ENCODE measurements at places on chromosomes 3 and 15. TPM values are rescaled to one million over a fixed set of nuclear protein-coding genes. Genes with fewer than 3 reads are reported as not detected.

- DNase-seq: no peak
Measured at GRCh38 chr3:37245003-37245402, 70.6 kb upstream of the LRRFIP2 start.

- peak; percentile 45 for DNase-seq
Measured at GRCh38 chr3:9903238-9903624, 583 bp downstream of the IL17RE start.

- peak; percentile 72 for DNase-seq
Measured at GRCh38 chr3:33277193-33277882, at the start of gene FBXL2. Gene FBXL2, plus strand, starts transcription at chr3:33277442. Its CDS starts 71 bp downstream, at chr3:33277513.

GRCh38 chr3:45151100-45151499 is 4.9 kb upstream of the CDCP1 start:
- DNase-seq: no peak

GRCh38 chr3:111750278-111750884 is 108.7 kb upstream of the PHLDB2 start:
- DNase-seq: no peak

GRCh38 chr15:41513506-41514227 is at the start of gene LTK:
Gene LTK, minus strand, starts transcription at chr15:41513827. Its CDS starts 118 bp downstream, at chr15:41513709.
- no peak for DNase-seq

- no peak for DNase-seq
Measured at GRCh38 chr15:43439268-43439667, 53.7 kb downstream of the TP53BP1 start.

GRCh38 chr3:13689373-13690260 is 140.7 kb downstream of the FBLN2 start:
- no peak for DNase-seq

DNA sequence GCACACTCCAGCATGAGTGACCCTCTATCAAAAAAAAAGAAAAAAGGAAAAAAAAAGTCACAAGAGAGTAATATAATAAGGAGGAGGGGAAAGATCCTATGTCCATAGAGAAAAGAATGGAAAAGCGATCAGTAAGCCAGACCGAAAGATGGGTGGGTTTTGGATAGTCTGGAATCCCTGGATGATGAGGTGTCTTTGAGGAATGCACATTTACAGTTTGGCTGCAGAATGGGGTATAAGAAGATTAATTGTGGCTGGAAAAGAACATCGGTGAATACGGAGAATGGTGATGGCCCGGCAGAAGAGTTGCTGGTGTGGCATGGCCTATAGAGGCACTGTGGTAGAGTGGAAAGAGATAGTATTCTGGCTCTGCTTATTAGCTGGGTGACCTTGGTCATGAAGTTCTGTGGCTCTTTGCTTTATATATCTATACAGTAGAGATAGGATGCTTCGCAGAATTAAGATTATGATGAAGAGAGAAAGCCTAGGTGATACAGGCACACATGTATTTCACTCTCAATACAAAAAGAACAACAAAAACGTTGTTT is 187.9 kb downstream of the AKAP13 start:
- DNase-seq: no peak

DNA sequence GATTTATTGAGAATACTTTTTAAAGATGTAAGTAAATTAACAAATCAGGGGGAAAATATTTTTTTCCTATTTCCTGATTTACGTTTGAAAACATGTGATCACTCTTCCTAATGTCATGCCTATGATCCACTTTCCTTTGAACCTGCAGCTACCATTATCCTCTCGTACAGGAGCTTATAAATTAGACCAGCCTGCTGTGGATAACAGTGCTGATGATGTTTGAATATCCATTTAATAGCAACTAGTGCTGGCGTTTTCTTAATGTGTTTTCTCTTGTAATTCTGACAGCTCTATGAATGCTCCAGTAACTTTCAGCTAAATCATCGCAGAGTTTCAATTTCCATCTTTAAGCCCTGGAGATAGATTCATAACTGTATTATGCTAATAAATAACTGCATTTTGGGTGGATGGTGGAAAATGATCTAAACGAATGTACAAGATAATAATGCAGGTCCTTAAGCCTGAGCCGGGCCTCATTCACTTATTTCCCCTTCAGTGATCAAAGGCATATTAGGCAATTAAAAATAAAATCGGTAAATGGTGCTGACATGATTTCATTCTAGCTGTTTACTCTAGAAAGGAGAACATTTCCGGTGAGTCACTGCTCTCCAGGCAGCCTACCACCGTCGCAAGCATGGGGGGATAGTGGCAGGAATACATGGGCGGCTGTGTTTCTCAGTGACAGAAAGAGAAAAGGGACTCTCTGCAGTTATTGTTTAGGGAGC is 58.5 kb upstream of the SLC24A5 start:
- no peak for DNase-seq

DNA sequence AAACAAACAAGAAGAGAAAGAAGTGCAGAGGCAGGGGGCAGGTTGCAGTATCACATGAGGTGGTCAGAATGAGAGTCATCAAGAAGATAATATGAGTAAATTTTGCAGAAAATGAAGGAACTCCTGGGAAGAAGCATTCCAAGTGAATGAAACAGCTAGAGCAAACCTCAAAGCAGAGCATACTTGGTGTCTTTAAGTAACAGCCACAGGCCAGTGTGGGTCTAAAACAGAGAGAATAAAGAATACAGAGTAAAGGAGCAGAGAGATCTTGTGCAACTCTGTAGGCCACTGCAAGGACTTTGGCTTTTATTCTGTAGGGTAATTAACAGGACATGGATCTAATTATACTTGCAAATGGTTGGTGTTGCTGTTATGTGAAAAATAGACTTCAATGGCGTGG is 81.3 kb downstream of the STAC start:
- DNase-seq: no peak

DNA sequence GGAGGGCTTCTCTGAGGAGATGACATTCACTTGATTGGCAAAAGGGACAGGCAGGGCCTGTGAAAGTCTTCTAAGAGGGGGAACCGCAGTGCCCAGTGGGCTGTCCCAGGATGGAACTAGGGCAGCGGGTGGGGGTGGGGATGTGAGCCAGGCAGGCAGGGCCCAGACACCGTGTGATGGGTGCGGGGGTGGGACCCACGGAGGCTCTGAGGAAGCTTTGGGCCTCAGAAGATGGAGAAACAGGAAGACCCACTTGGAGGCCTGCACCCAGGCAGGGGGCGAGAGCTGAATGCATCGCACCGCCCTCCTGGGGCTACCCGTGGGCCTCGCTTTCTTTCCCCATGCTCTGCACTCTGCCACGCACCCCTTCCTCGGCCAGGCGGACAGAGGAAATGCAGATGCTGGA is 32.9 kb upstream of the ACAD9 start:
- no peak for DNase-seq

- peak; percentile 27 for DNase-seq
Measured at GRCh38 chr3:9397906-9398699, 688 bp downstream of the SETD5 start.

DNA sequence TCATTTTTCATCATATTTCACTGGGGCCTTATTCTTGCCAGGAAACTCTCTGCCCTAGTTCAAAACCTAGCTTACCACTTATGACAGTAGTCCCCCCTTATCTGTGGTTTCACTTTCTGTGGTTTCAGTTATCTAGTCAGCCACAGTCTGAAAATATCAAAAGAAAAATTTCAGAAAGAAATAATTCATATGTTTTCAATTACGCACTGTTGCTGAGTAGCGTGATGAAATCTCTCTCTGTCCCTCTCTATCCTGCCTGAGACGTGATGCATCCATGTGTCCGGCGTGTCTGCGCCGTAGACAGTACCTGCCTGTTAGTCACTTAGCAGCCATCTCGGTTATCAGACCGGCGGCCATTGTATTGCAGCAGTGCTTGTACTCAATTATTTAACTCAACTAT is 369.9 kb upstream of the MCTP2 start:
- DNase-seq: no peak

DNA sequence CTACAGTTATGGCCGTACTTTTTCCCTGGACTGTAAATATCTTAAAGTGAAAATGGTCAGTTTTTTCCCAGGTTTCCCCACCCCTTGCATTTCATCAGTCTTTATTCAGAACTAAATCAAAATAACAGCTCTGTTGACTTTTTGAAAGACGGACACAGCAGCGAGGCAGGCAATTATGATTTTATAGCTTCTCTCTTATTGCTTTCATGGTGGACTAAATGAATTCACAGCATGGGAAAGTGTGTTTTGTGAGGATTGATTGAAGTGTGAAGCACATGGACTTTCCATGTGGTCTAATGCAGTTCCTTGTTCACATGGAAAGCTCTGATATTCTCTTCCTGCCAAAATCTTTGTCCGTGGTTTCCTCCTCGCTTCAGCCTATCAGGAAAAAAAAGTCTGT is 268.7 kb upstream of the ARL6 start:
- DNase-seq: no peak

DNA sequence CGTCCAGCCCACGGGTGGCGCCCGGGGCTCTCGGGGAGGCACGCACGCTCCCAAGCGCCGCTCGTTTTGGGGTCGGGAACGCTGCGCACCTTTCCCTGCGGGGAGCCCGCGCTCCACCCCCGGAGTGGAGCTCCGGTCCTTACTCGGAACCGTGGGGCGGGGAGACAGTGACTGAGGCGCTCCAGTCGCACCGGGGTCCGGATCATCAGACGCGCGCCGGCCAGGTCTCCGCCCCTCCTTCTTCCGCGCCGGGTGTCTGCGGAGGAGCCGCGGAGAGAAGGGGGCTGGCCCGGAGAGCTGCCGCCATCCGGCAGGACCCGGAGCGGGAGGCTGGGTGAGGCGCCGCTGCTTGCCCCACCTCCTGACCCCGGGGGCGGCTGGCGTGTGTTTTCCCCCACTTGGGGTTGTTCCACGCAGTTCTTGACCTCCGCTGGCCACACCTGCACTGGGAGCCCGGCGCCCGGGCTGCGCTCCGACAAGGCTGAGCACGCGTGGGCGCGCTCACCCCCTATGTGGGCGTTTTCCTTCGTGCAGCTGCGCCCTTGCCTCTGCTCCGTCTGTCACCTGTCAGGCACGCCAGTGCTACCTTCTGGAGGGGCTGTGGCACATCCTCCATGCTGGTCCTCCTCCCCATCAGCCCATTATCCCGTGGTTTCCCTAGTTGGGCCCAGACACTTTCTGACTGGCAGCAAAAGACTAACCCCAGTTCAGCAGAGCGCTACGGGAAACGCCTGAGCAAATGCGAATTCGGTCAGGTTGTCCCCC is at the start of gene MCF2L2:
TSS of gene MCF2L2 (minus strand) at position 173 of the 765 bp plus-strand sequence. CDS start 642 bp downstream, outside the sequence.
- peak; percentile 14 for DNase-seq

- DNase-seq: no peak
Measured at GRCh38 chr15:29849716-29850115, 27.4 kb upstream of the TJP1 start.

- DNase-seq: peak; percentile 9
Measured at GRCh38 chr3:170499562-170500156, 81.0 kb downstream of the CLDN11 start.

DNA sequence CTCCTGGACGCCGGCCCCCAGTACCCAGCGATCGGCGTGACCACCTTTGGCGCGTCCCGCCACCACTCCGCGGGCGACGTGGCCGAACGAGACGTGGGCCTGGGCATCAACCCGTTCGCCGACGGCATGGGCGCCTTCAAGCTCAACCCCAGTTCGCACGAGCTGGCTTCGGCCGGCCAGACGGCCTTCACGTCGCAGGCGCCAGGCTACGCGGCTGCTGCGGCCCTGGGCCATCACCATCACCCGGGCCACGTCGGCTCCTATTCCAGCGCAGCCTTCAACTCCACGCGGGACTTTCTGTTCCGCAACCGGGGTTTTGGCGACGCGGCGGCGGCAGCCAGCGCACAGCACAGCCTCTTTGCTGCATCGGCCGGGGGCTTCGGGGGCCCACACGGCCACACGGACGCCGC is 956 bp downstream of the ZIC1 start:
- DNase-seq: no peak

GRCh38 chr3:23052620-23053019 is 150.5 kb upstream of the UBE2E2 start:
- DNase-seq: no peak

DNA sequence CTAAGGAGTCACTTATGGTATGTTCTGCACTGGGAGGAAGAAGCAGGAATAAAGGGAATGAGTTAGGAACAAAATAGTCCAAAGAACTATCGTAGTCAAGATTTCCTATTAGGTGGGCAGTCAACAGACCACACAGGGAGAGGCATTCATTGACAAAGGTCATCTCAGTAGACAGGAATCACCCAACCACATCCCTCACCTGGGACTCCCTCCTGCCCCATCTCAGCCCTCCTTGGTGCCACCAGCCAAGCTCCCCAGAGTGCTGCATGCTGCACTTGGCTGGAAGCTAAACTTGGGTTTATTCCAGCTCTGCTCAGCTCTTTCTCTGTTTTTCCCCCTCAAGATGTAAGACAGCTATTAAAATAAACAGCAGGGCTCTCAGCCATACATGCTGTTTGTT is 72.3 kb upstream of the CTNNB1 start:
- DNase-seq: no peak

DNA sequence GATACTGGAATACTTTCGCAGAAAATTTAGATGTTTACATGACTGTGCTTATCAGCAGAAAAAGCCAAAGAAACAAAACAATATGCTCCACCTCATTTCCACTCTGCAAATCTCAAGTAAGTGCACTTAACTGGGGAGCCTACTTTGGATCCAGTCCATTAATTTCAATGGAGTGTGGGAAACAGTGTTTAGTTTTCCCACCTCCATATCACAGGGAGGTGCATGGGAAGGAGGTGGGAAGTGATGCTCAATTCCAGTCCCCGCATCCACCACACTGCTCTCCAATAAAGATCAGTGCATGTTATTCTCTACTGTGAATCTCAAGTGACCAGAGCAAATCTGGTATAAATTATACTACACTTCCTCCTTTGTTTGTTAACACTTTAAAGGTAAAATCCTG is 2.9 kb downstream of the NEDD4 start:
- DNase-seq: no peak

DNA sequence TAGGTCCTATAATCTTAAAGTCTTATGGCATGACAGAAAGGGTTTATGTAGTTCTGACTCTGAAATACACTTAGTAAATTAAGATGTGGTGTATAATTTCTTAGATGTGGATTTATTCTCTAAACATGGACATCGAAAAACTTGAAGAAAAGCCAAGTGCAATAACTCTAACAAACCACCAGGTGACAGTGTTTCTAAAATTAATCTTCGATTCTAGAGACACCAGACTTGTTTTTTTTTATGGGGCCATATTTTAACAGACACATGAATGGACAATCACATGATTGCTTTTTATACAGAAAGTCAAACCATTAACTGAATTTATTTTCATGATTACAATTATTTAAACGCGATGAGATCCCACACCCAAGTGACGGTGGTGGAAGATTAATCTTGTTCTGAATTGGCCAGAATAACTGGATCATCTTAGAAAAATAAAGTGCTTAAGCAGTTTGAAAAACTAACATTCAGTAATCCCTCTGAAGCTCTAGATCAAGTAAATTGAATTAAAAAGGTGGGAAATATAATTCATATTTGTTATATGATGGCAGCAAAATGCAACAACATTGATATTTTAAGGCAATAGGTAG is 305.1 kb downstream of the LSAMP start:
- no peak for DNase-seq

GRCh38 chr3:69058180-69058946 is 6.2 kb upstream of the TMF1 start:
- DNase-seq: no peak

Gene ROPN1
- total RNA-seq: not detected

Gene GASK1A
- total RNA-seq: 1.2 TPM

Gene SLC15A2
- total RNA-seq: 2.5 TPM

Gene TBC1D21
- total RNA-seq: not detected

Gene BUB1B
- total RNA-seq: 1.9 TPM

Gene GP5
- 0.17 TPM for total RNA-seq

Gene MOBP
- 0.07 TPM for total RNA-seq

Gene KLHL6
- 1.4 TPM for total RNA-seq

Gene RTP3
- total RNA-seq: not detected

Gene CD200R1
- 0.38 TPM for total RNA-seq

Gene APBA2
- 0.21 TPM for total RNA-seq

Gene RETNLB
- total RNA-seq: not detected

Gene C3orf80
- total RNA-seq: 0.41 TPM
